ENCODE measurements at places on chromosomes 2 and 18. TPM values are rescaled to one million over a fixed set of nuclear protein-coding genes. Genes with fewer than 3 reads are reported as not detected.

XDH gene
- total RNA-seq: 0.32 TPM

C2orf92 gene
- total RNA-seq: 2.6 TPM

- no peak for DNase-seq
Measured at GRCh38 chr2:212406716-212407115, 131.9 kb downstream of the ERBB4 start.

GRCh38 chr2:146985753-146986152, 859.1 kb upstream of the ACVR2A start:
- no peak for DNase-seq

- no peak for DNase-seq
Measured at GRCh38 chr2:182375862-182376261, 51.0 kb downstream of the PDE1A start.

DNA sequence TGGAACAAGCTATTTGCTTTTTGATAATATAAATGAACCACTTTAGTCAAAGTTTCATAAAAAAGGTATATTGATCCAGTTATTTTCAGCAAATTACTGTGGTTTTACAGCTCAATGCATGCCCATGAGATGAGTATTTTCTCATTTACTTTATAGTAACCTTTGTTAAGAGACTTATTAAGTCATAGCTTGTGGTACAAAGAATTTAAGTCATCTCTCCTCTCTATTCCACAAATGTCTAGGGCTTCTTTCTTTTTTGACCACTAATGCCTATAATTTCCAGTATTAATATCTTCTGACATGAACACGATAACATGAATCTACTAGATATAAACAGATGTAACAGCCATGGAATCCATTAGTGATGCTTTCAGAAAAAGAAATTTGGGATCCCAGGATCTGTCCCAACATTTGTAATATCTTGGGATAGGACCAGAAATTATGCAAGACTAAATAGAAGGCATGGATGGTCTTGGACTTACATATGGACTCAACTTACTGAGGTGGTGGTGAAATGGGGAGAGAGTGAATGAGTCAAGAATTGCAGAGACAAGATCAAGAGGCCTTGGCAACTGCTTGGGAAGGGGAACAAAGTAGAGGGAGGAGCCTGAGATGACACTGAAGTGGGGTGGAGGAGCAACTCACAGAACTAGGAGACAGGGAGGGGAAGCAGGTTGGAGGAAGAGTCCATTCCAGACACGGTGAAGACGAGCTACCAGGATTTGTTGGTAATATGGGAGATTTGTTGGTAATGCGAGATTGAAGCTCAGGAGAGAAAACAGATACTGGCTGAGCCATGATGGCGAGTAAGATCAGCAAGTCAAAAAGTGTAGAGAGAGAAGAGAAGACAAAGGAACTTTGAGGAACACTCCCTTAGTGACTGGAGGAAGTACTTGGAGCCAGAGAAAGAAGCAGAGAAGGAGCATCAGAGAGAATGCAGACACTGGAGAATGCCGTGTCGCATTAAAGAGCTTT, 42.4 kb upstream of the KDM3A start:
- DNase-seq: no peak

DNA sequence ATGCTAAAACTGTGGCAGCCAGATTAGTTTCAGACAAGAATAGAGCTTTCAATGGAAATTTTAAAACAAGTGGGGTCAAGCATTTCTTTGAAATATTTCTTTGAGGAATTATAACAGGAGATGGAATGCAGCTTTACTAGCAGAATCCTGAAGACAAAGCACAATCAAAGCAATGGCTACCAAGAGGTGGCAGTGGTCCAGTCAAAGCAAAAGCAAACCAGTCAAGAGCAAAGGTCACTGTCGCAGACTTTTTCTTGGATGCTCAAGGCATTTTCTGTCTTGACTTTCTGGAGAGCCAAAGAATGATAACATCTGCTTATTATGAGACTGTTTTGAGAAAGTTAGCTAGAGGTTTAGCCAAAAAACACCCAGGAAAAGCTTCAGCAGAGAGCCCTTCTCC, 351.2 kb upstream of the DLGAP1 start:
- no peak for DNase-seq

Data from fibroblast of villous mesenchyme (primary cell).